Stimulated activated CD4-positive, alpha-beta T cell treated with anti-CD3 and anti-CD28 coated beads, Interleukin-15, amount 100 ng/mL, for 1 hour (primary cell): ENCODE measurements at places on chromosomes 2 and 18.

DNA sequence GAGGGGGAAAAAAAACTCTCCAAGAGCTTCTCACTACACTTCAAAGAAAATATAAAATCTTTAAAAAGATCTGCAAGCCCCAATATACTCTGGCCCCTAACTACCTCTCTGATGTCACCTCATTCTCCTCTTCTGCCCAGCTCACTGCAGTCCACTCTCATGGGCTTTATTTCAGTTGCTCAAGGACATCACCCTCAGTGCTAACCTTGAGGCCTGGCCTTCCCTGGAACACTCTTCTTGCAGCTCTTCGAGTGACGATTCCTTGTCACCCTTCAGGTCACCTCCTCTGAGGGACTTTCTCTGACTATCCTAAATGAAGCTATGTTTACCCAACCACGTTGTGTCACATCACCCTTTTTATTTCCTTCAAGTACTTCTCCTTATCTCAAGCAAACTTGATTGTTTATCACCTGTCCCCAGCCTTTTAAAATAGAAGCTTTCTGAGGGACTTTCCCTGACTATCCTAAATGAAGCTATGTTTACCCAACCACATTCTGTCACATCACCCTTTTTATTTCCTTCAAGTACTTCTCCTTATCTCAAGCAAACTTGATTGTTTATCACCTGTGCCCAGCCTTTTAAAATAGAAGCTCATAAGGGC is 10.4 kb downstream of the RTTN start:
- no peak for DNase-seq

DNA sequence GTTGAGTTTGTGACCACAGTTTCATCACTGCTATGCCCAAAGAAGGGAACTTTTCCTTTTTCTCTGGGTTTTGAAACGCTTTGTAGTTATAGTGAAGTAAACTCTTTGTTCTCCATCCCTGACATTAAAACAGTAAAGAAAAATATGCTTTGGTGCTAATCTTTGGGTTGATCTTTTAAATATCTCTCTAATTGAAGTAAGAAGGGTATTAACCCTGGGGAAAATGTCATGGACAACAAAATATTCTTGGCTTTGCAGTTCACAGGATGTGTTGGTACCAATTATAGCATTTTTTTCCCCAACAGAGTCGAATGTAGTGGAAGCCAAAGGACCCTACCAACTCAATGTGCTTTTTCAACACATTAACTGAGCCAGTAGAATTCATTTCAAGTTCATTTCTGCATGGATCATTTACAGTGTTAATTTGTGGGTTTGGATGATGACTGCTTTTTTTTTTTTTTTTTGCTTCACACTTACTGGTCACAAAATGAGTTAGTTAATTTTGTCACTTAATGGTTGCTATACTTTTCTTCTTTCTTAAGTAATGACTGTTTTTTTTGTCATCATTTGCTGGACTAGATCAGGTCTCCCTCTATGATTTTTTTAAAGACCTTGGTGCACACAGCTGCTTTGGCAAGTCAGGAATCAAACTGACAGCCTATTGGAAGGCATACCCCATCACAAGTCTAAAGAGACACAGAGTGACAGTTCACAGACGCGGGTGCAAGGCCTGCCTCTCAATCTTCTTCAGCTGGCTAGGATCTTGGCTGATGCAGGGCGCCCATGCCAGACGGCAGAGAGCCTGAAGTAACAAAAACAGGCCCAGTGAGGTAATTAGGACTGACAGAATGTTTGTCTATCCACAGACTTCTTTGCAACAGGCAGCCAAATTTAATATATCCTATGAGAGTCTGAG is 98.8 kb upstream of the MMADHC start:
- DNase-seq, result no peak

DNA sequence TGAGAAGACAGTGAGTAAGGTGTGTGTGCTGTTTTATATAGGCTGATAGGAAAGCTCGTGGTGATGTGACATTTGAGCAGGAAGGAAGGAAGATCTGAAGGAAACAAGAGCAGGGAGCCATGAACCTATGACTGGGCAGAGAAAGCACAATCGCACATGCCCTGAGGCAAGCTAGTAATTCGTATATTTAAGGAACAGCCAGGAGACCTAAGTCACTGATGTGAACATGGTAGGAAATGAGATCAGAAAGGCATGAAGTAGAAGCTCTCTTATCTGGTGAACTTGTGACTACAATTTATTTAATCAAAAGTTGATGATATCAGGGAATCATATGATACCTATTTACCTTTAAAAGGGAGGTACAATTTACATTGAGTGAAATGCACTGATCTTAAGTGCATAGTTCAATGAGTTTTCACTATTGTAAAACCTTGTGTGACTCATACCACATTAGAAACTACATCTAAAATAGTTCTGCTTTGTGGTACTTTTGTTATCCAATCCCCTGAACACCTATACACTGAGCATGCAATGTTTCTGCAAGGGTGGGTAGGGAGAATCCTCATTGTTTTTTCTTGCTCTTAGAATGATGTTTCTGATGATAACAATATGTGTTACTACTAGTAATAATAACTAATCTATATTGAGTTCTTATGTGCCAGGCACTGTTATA is 67.5 kb downstream of the GALNT13 start:
- DNase-seq, result no peak

GRCh38 chr2:212424082-212424481 is 114.5 kb downstream of the ERBB4 start:
- DNase-seq, result no peak

GRCh38 chr2:31693882-31694281 is 113.1 kb upstream of the SRD5A2 start:
- no peak for DNase-seq

GRCh38 chr2:70746094-70746974 is 21.7 kb downstream of the ADD2 start:
- DNase-seq, result no peak

DNA sequence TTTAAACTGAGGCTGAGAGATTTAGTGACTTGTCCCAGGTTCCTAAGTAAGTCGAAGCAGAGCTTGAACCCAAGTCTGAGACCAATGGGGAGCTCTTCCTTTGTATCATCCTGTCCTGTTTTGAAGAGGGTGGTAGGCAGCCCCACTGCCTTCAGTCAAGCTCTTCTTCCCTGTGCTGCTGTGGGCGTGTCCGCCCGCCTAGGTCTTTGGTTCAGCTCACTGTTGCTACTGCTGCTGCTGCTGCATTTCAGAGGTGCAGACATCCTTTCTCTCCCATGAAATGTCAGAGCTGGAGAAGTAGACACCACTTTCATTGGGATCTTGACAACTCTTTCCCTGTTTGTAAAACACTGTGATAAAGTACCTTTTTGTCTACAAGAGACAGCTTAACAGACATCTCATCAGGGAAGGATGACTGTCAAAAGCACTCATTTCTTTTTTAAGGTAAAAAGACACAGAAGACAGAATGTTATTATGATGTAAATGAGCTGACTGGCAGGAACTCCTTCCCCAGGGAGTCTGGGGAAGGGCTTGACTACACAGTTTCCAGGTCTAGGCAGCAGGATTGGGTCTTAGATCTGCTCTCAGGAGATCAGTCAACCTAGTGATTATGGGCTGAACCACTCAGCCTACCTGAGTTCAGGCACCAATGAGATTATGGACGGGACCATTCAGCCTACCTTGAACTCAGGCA is 91.7 kb upstream of the TRIB2 start:
- DNase-seq, result no peak

DNA sequence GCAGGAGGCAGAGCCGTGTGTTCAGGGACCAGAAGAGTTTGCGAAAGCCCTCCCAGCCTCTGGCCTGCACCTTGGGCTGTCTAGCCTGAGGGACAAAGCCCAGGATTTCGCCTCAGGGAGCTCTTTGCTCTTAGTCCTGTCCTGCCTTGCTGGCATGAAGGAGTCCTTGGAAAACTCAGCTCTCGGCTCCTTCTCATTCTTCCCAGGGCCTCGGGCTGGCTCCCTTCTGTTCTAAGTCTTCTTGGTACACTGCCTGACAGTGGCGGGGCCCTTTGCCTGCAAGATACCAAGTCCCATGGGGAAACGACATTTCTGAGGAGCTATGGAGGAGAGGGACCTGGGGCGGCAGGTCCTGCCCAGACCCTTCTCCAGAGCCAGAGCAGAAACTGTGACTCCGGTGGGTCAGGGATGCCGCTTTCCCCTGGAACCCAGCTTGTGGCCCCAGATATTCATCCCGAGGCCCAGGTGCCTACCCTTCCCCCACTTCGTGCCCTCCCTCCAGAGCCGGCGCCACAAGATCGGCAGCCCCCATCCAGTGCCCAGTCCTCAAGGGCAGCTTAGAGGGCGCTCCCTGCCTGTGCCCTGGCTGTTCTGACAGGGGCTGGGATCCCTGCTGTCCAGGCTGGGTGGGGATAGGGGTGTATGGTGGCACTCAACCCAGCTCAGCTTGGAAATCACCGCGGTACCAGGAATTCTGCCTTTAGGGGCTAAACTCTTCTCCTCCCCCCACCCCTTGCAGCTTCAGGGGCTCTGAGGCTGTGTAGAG is 5.5 kb upstream of the CYP26B1 start:
- no peak for DNase-seq

GRCh38 chr2:217667512-217667911 is 335.3 kb downstream of the TNS1 start:
- DNase-seq, result no peak
